Calu3 (cell line): ENCODE measurements at places on chromosomes 6 and 20. TPM values are rescaled to one million over a fixed set of nuclear protein-coding genes. Genes with fewer than 3 reads are reported as not detected.
A peak's percentile ranks its signal among the peaks of the same experiment; 100 is the strongest.

GRCh38 chr20:44960103-44960852 is at the start of gene TOMM34:
Gene TOMM34 (minus strand): TSS chr20:44960397. CDS start chr20:44960333, 64 bp downstream.
- peak within 1 kb of the TSS; percentile 66 for H3K27ac ChIP-seq
- H3K27me3 ChIP-seq = no peaks in the 10 kb centered on the region
- peak; percentile 99 for DNase-seq
- H3K4me3 ChIP-seq = peak within 1 kb of the TSS; percentile 77
- H3K4me1 ChIP-seq = peaks cover 40% of the 10 kb centered on the region

DNA sequence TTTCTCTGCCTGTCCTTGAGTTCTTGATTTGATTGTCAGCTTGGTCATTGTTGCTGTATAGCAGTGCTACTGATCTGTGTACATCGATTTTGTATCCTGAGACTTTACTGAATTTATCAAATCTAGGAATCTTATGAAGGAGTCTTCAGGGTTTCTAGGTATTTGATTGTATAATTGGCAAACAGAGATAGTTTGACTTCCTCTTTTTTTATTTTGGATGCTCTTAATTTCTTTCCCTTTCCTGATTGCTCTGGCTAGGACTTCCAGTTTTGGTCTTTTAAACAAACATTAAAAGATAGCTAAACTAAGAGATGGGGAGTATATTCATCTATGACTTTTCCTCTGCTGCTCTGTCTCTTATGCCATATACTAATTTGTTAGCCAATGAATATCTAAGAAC is 62.4 kb downstream of the NCOA7 start:
- no peaks in the 10 kb centered on the region for H3K36me3 ChIP-seq
- no peaks in the 10 kb centered on the region for H3K27me3 ChIP-seq
- DNase-seq = no peak
- H3K4me1 ChIP-seq = peaks cover 12% of the 10 kb centered on the region
- H3K4me3 ChIP-seq = no peak overlapping the region
- no peak overlapping the region for H3K27ac ChIP-seq

DNA sequence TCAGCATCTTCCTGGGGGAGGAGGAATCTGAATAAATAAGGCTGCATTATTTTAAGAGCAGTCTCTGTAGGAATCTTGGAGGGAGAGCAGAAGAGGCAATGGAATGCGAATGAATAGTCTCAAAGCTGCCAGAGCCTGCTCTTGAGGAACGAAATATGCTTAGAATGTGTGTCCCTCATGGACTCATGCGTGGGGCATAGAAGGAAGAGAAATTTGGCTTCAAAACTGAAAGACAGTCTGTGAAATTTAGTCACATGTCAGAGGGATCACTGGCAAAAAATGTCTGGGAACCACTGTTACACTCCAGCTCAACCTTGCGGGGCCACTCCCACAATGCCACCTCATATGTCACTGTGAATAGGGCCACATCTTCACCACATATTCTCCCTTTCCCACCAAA is 95.5 kb downstream of the GJA10 start:
- no peaks in the 10 kb centered on the region for H3K27me3 ChIP-seq
- H3K36me3 ChIP-seq = no peaks in the 10 kb centered on the region
- H3K4me1 ChIP-seq = peaks cover 32% of the 10 kb centered on the region
- no peak overlapping the region for H3K27ac ChIP-seq
- no peak for DNase-seq
- no peak overlapping the region for H3K4me3 ChIP-seq

SERAC1 gene
- total RNA-seq = 5.5 and 5.9 TPM in 2 replicates

IL20RA gene
- total RNA-seq = 2.4 and 3.1 TPM in 2 replicates

APCDD1L gene
- total RNA-seq = not detected in 2 replicates

CST8 gene
- total RNA-seq = not detected in 2 replicates
